ENCODE measurements at places on chromosomes 16 and 17.

DNA sequence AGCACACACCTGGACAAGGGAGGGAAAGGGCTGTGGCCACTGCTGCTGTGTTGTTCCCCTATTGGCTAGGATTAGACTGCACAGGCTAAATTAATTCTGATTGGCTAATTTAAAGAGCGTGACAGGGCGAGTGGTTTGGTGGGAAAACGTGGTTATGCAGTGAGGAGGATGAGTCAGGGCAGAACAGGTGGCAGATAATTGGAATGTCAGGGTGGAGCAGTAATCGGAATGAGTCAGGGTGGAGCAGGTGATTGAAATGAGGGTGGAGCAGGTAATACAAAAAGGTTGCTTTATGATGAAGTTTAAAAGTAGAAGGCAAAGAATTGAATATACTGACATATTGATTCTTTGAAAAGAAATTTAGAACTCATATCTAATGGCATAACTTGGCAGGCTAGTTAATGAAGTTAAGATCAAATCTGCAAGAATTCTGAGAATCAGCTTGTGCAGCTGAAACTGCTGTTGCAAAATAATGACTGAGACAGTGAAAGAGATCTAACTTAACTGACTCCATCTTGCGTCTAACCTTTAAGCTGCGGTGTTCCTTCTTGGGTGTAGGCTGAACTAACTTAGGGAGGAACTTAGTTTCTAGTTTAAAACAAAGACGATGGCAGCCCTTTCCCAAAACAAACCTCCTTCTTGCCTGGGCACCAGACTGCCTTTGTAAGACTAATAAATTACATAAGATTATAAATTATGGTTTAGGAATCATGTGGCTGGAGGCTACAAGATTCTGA lies 174.3 kb downstream of the UTP18 start:
- no peak for DNase-seq

DNA sequence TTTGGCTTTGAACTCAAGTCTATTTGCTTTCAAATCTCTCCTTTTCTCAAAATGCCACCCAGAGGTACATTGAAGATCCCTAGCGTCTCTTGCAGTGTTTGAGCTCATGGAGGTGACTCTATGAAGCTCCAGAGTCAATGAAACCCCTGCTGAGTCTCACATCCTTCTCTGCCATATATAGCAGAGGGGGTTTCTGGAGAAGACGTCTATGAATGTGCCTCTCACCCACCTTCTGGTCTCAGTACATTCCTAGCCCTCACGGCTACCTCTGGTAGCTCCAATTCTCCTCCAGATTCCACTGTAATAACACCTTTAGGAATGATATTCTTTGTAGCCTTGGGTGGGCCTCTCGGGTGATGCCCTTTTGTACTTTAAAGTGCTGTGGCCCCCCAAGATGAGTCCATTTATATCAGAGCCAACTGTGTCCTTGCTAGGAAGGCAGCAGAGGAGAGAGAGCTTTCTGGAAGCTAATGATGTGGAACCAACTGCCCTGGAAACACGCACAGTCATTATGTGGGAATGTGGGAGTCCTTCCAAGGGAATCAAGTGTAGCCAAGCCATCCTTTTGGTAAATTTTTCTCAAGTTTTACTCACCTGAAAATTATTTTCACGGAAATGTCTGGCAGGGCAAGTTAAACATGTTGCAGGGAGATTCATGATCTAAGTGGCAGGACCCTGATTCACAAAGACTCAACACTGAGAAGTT lies 123.4 kb downstream of the ASIC2 start:
- no peak for DNase-seq

GRCh38 chr16:56226845-56227525 lies 35.7 kb downstream of the GNAO1 start:
- DNase-seq: no peak

- no peak for DNase-seq
Measured at GRCh38 chr16:58448890-58449289, 51.1 kb upstream of the NDRG4 start.

DNA sequence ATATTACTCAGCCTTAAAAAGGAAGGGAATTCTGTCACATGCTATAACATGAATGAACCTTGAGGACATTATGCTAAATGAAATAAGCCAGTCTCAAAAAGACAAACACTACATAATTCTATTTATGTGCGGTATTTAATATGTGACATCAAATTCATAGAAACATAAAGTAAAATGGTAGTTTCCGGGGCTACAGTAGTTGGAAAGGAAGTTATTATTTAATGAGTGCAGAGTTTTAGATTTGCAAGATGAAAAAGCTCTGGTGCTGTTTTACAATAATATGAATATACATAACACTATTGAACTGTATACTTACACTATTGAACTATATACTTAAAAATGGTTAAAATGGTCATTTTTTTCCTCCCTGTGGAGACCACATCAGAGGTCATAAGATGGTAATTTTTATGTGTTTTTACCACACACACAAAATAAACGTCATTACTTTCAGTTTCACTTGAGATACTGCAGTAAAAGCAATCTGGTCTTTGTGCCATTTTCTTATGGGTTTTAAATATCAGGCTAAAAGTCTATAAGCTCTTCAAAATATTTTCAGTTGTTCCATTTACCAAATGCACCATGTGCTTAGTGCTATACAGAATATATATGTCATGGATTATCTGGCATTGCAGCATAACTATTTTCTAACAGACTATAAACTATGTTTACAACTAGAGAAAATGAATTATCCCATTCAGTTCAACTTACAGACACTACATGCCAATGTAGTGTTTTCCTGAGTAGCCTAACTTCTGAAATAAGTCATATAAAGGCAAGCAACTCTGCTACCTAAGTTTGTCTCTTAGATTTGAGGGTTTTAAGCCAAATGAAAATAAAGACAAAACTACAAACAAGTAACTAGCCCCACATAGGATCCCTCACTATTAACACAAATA lies 90.9 kb downstream of the SPAG9 start:
- no peak for DNase-seq

DNA sequence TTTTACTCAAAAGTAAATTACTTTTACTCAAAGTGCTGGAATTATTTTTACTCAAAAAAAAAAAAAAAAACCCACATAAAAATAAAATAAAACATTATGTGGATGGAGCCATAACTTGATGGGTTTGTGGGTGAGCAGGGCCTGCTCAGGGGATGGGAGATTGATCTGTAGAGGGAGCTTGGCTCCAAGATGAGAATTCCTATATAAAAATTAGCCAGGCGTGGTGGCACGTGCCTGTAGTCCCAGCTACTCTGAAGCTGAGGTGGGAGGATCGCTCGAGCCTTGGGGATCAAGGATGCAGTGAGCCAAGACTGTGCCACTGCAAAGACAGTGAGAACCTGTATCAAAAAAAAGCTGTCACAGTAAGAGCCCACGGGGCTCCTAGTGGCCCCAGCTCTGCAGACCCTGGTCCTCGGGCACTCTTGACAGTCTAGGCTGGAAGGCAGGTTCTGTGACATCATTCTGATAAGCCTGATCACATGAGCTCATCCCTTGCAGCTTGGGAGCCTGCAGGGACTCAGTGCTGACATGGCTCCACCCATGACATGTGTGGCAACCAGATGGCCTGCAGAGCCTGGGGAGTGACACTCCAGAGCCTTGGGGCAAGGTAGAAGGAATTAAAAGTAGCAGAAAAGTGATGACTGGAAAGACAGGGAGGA lies 42.5 kb downstream of the ST3GAL2 start:
- DNase-seq: no peak

DNA sequence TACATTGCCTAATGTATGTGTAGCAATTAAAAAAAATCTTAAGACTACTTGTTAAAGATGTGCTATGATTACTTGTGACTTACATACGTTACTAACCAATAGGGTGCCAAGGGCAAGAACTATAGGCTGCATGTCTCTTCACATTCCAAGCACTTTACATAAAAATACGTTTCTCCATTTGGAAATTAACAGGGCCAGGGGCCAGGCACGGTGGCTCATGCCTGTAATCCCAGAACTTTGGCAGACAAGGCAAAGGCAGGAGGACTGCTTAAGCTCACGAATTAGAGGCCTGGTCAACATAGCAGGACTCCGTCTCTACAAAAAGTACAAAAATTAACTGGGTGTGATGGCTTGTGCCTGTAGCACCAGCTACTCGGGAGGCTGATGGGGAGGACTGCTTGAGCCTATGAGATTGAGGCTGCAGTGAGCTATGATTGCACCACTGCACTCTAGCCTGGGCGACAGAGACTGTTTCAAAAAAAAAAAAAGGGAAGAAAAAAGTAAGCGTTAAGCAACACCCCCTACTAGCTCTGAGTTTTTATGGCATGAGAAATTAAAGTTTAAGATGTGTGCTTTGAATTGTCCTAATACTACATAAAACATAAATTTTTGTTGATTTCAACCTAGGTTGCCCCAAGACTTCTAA lies 12.3 kb downstream of the PSMD12 start:
- no peak for DNase-seq

- no peak for DNase-seq
Measured at GRCh38 chr16:66133643-66134338, 232.7 kb upstream of the CDH5 start.

DNA sequence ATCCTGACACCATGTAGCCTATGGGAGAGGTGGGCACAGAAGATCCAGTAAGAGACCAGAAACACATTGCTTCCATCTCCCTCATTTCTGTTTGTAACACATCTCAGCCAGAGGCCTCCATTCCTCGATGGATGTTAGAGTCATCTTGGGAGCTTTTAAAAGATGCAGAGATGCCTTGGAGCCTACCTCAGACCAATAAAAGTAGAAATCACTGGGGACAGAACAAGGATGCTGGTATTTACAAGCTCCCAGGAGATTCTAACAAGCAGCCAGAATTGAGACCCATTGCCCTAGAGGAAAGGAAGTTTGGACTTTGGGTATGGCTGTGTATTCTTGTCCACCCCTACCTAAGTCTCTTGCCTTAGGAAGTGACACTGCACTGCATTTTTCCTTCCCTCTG lies 40.8 kb downstream of the HS3ST3A1 start:
- no peak for DNase-seq

GRCh38 chr16:80564394-80564793 lies 23.6 kb downstream of the DYNLRB2 start:
- DNase-seq: no peak

DNA sequence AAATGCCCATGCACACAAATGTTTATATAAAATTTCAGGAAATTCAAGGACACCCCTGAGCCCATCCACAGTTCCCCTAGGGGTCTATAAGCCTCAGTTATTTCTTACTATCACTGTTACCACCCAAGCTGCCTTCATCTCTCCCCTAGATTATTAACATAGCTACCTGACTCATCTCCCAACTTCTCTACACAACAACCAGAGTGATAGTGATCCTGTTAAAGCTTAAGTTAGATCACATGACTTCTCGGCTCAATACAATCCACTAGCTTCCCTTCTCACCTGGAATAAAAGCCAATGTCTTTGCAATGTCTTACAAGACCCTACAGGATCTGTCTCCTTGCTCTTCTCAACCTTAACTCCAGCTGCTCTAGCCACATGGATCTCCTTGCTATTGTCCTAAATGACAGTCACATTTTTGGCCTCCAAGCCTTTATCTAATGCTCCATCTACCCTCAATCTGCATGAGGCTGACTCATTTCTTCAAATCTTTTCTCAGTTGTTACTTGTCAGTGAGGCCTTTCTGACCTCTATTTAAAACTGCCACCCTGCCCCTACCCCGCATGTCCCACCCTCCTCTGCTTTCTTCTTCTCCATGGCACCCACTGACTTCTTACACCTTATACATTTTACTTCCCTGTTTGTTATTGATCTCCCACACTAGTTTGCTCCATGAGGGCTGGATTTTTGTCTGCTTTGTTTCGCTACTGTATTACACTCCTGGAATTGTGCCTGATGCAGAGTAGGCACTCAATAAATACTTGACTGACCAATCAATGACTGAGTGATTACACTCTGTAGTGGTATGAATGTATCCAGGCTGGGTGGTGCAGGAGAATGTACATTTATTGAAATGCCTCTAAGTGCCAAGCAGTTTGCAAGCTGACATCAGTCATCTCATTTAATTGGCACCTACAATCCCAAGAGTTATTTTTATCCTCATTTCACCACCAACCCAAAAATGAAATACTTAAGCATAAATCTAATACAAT lies 5.2 kb upstream of the LIG3 start:
- DNase-seq: no peak

DNA sequence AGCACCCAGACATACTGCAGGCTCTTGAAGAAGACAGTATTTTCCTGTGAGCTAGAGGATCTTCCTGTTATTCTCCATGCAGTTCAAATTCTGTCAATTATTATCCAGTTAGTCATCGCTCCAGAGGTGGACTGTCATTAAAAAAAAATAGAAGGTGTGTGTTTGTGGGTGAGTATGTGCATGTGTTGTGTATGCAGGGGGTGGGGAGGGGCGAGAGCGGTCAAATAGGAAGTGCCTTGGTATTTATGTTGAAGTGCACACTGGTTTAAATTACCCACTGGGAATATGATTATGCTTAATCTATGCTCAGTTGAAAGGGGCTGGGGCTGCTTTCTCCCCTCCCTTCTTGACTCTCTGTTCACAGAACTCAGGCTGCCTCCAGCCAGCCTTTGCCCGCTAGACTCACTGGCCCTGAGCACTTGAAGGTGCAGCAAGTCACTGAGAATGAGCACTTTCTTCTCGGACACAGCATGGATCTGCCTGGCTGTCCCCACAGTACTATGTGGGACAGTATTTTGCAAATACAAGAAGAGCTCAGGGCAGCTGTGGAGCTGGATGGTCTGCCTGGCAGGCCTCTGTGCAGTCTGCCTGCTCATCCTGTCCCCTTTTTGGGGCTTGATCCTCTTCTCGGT lies at the start of gene HSD17B2:
Gene HSD17B2, plus strand, starts transcription at position 273 of the 632 bp plus-strand sequence. Its CDS starts 172 bp downstream, at position 445.
- DNase-seq: no peak

DNA sequence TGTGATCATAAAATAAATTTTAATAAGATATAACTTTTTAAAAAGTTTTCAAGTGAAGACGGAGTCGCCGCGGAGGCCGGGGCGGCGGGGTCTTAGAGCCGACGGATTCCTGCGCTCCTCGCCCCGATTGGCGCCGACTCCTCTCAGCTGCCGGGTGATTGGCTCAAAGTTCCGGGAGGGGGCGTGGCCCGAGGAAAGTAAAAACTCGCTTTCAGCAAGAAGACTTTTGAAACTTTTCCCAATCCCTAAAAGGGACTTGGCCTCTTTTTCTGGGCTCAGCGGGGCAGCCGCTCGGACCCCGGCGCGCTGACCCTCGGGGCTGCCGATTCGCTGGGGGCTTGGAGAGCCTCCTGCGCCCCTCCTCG lies at the start of gene FOXC2:
Gene FOXC2, plus strand, starts transcription at position 229 of the 365 bp plus-strand sequence. CDS start 507 bp downstream, outside the sequence.
- DNase-seq: no peak

GRCh38 chr16:8773537-8773936 lies 23.9 kb downstream of the TMEM186 start:
- no peak for DNase-seq

DNA sequence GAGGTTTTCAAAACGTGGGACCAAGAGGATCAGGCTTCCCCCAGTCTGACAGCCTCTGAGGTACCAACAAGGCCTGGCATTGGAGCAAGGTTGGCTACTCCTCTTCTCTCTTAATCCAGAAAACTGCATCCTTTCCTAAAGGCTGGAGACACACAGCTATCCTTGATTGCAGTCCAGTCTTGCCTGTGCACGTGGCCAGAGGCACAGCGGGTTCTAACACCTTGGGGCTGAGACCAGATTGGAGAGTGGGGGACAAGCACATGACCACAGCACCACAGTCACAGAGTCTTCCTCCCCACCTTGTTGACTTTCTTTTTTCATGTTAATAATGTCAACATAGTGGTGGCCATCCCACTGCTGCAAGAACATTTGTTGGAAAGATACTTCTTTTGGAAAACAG lies 46.9 kb downstream of the GNAO1 start:
- no peak for DNase-seq

- DNase-seq: no peak
Measured at GRCh38 chr17:77810536-77810935, 148.0 kb upstream of the TNRC6C start.

All from NCI-H1417 treated with DMSO at 0.1 percent for 48 hours (cell line).